Renal cortex interstitium (tissue), 15 donors: ENCODE measurements at places on chromosomes 5 and 9. TPM values are rescaled to one million over a fixed set of nuclear protein-coding genes. Genes with fewer than 3 reads are reported as not detected.

- no peak for DNase-seq
Observed at GRCh38 chr5:3517348-3517747, 78.3 kb upstream of the IRX1 start.

- no peak for DNase-seq
Observed at GRCh38 chr9:127866535-127866934, 10.9 kb downstream of the AK1 start.

DNA sequence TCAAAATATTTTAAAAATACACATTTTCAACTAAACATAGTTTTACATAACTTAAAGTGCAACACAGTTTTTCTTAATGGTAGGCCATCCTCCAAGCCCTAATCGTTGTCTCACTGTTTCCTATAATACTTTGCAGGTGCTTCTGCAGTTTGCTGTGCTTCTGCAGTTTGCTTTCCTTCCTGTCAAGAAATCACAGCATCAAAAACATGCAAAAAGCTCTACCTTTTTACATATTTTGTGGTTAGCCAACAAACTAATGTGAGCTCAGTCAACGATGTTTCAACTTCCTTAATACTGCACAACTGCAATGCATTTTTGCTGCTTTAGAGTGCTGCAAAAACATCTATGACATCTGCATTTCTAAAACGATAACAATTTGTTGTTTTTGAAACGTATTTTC lies 25.2 kb downstream of the EMB start:
- DNase-seq, result no peak

DNA sequence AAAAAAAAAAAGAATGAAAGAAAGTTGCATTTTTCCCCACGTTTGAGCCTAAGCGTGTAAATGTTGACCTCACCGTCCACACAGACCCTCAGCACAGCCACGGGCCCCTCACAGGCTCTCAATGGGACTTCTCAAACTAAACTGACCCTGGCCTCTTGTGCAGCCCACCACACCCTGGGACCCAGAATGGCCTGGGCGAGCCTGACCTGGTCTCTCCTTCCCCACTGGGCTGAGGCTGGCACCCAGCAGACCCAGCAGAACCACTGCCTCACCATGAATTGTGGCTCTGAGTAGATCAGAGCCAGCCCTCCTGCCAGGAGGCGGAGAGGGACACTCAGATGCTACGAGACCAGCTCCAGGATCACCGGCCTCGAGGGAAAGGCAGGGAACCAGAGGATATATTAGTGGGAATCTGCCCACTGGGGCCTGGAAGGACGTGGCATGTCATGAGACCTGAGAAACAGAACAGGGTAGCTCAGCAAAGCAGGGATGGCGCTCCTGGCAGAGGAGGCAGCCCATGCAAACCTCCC lies 124.4 kb downstream of the ZNF354C start:
- DNase-seq, result no peak

- DNase-seq, result no peak
Observed at GRCh38 chr5:151141535-151141934, 16.0 kb downstream of the ANXA6 start.

Gene MEGF10
- polyA plus RNA-seq, result 0.75 TPM

Gene LRRC70
- 5.9 TPM for polyA plus RNA-seq

Gene TLR4
- 7.6 TPM for polyA plus RNA-seq
